Spinal cord (tissue), 10 donors: ENCODE measurements at places on chromosomes 4 and X. TPM values are rescaled to one million over a fixed set of nuclear protein-coding genes. Genes with fewer than 3 reads are reported as not detected.

GAGE12J gene
- total RNA-seq, result not detected

FAT4 gene
- total RNA-seq, result 75.4 TPM

HMX1 gene
- total RNA-seq, result 2.9 TPM

PASD1 gene
- not detected for total RNA-seq

RHOXF2 gene
- not detected for total RNA-seq

AFP gene
- 4.4 TPM for total RNA-seq

CSN1S1 gene
- total RNA-seq, result not detected

USP26 gene
- not detected for total RNA-seq

CFI gene
- total RNA-seq, result 88.3 TPM

ALAS2 gene
- total RNA-seq, result 188 TPM
